ENCODE measurements at places on chromosomes 13 and 19.

DNA sequence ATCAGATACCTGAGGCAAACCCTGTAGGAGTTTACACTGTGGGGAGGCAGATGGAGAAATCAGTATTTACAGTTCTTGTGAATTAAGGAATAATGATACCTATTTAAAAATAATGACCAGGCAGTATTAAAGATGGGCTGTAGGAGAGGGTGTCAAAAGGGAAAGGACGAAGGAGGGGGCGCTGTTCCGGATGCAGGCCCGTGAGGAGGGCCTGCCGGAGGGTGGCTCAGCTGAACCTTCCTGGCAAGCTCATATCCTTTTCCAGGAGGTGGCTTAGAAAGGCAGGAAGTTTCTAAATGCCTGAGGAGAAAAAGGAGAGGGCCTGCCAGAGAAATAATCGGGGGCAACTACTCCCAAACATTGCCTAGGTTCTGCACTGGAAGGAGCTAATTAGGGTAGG is 46.6 kb downstream of the MBNL2 start:
- DNase-seq, result no peak

- no peak for DNase-seq
Observed at GRCh38 chr13:20671789-20672188, 31.7 kb upstream of the IL17D start.

DNA sequence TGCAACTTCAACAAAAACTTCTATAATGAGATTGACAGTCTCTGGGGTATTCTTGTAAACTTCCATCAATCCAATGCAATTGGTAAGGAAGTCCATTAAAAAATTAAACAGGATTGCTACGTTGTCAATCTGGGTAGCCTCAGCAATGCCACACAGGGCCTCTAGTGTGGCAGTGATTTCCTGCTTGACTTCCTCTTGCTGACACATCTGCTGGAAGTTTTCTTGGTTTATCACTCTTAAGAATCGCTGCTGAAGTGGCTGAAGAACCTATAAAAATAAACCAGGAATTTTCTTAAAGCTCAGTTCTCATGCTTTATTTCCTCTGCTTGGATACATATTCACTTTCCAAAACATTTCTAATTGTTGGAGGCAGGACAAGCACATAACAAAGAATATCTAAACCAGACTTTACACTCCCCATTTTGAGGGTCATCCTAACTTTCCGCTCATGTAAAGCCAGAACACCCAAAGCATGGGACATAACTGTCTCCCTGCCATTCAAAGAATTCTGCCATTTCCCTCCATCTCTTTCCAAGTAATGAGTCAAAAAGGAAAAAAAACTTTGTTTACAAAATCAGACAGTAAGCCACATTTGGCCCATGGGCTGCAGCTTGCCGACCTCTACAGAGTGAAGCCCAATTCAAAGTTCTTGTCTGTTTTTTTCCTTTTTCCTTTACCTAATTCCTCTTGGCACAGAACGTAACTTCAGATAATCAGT is 23.2 kb upstream of the EEF1AKMT1 start:
- no peak for DNase-seq

GRCh38 chr13:97905517-97905916 is 48.0 kb upstream of the IPO5 start:
- DNase-seq, result no peak

- DNase-seq, result no peak
Observed at GRCh38 chr13:29758531-29759114, 91.8 kb downstream of the UBL3 start.
